ENCODE measurements at places on chromosomes 12 and 14. TPM values are rescaled to one million over a fixed set of nuclear protein-coding genes. Genes with fewer than 3 reads are reported as not detected.

The KRT5 gene
- total RNA-seq, result not detected

The INSM2 gene
- not detected for total RNA-seq

The TOMM20L gene
- total RNA-seq, result not detected

The AMDHD1 gene
- 0.21 TPM for total RNA-seq

The PLA2G1B gene
- not detected for total RNA-seq

The KCNA1 gene
- total RNA-seq, result 1.2 TPM

The TMPRSS12 gene
- total RNA-seq, result not detected

The HOTAIR gene
- total RNA-seq, result not detected

The KRT75 gene
- total RNA-seq, result not detected

The SIX1 gene
- total RNA-seq, result 0.78 TPM

The KRT6C gene
- not detected for total RNA-seq

The GRIN2B gene
- total RNA-seq, result 5.9 TPM

The HCAR2 gene
- total RNA-seq, result not detected

DNA sequence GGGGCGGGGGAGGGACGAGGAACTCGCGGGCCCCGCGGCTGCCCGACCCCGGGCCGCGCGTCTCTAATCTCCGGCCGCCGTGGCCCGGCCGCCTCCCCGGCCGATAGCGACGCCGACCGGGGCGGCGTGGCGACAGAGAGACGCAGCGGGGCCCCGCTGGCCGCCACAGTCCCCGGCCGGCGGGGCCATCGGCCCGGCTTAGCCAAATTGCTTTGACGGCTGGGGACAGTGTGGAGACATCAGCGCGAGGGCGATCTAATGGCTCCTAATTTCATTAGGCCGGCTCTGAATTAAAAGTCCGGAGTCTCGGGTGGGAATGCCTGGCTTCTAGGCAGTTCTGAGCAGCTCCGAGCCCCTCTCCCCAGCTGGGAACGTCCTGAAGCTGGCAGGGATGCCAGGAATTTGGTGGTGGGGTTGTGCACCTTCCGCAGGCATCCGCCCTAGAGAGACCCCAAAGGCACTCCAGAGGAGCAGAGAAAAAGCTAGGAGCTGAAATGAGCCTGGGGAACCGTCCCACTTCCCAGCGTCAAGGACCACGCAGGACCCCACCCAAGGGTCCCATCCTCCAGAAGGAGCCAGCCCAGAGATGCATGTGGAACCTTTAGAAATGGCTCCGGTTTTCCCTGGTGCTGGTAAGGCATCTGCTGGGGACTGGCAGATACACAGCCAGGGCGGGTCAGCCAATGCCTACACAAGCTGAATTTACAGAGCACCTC lies 9.6 kb downstream of the TBX5 start:
- DNase-seq, result peak; percentile 39

- peak; percentile 80 for DNase-seq
These were observed 124.8 kb upstream of the MAP1LC3B2 start for GRCh38 chr12:116434155-116435011.

GRCh38 chr14:67483579-67484285 lies 4.8 kb downstream of the TMEM229B start:
- no peak for DNase-seq

DNA sequence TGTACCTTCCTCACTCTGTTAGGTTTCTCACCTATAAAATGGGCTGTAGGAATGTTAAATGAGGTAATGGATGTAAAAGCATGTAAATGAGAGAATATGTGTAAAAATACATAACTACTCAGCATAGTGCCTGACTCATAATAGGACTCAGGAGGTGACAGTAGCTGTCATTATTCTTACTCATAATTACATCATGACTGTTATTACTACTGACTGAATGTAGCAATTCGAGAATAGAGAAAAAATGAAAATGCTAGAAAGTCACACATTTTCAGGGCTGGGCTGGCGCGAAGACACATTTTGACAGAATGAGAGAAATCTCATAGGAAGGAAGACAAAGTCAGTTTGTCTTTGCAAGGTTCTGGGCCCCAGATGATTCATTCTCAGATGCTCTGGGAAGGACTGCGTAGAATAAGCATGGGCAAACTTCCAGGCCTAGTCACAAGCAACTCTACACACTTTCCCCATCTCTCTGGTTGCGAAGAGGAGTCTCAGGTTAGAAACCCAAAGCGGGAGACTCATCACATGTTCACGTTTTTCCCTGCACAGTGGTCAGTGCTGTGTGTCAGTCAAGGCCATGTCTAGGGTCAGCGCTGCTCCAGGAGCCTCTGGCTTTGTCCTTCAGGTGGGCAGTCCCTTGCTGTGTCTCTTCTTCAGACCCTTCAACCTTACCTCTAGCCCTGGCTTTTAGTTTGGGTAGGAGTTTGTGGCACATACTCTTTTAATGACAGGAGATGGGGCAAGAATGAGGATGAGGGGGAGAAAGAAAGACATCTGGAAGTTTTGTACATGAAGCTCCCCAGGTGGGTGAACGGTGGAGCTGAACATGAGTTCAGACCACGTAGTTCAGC lies 8.4 kb downstream of the GPRC5A start:
- DNase-seq, result no peak

DNA sequence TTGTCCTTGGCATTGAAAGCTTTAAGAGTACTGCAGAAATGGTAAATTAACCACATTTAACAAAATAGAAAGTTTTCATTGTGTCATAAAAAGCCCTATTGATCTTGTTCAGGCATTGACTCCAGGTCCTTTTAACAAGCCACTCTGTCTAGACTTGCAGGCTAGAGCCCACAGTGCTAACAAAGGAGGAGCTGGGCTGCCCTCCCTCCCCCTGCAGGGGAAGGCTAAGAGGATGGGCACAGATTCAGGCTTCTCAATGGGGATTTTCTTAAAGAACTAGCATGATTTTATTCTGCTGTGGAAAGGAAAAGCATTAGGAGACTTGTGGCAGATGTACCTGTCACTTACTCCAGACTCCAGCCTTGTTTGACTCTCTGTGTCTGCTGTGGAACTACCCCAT lies 463.6 kb downstream of the NRXN3 start:
- DNase-seq, result no peak

GRCh38 chr14:48973151-48973550 lies 613.0 kb downstream of the RPS29 start:
- no peak for DNase-seq

GRCh38 chr14:65703521-65703920 lies 291.0 kb downstream of the FUT8 start:
- DNase-seq, result no peak

DNA sequence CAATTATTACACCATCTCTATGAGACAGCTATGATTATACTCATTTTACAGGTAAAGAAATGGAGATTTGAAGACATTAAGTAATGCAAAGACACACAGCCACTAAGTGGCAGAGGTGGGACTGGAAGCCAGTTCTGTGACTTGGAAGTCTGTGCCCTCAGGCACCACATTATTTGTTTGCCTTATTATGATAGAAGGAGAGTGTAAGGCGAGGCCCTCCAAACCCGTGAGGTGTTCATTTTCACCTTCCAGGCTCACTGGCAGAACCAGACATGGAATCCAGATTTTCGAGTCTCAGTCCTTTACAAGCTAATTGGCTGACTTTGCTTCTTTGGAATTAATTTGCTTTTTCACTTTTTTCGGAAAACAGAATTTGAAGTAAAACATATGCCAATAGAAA lies 107.9 kb downstream of the CAND1 start:
- DNase-seq, result no peak

DNA sequence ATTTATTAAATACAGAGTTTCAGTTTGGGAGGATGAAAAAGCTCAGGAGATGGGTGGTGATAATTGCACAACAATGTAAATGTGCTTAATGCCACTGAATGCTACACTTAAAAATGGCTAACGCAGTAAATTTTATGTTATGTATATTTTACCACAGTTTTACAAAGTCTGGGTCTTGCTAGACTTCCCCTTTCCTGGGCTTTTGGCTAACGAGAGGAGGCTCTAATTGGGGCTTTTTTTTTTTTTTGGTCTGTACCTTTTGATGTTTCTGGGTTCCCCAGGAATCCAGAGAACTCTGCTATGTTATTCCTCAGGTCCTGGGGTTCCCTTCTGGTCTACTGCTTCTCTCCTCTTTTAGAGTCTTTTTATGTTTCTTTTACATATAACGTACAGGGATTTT lies 355.5 kb downstream of the CACNA1C start:
- no peak for DNase-seq

DNA sequence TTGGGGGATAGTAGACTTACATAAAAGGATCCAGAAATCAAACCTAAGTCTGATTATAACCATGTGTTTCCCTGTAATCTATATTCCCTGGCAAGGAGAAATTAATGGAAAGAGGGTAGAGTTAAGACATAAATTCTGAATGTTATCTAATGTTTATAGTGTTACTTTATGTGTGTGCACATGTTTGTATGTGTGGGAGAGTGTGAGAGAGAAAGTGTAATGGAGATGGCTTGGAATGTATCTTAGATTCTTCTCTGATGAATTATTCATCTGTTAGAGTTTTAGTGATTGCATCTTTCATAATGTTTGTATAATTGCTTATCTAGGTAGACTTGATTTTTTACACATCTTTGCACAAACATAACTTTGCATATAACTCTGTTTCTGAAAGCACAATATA lies 490.9 kb downstream of the FLRT2 start:
- no peak for DNase-seq

DNA sequence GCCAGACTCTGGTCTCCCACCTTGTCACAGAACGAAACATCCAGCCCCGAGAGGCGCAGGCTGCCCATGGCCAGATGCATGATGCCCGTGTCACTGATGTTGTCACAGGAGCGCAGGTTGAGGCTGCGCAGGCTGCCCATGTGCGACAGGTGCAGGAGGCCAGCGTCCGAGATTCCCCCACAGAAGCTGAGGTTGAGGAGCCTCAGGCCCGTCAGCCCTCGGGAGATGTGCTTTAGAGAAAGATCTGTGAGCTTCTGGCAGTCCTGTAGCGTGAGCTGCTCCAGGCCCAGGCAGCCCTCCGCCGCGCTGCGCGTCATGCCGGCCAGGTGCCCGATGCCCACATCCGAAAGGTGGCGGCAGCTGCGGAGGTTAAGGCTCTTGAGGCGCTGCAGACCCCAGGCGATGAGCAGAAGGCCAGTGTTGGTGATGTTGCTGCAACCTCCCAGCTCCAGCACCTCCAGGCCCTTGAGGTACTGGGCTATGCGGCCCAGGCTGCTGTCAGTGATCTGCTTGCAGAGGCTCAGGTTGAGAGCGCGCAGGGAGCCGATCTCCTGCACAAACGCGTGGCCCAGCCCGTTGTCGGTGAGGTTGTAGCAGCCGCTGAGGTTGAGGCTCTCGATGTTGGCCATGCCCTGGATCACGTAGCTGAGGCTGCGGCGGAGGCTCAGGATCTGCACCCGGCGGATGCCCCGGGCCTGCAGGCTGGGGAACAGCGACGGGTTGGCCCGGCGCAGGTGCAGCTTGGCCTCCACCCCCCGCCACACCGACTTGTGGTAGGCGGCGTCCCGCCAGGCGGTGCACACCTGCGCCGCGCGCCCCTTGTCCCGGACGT lies 991 bp downstream of the FBXL14 start:
- peak; percentile 53 for DNase-seq

- no peak for DNase-seq
These were observed 11.4 kb downstream of the CLECL1 start for GRCh38 chr12:9721394-9722092.

GRCh38 chr12:96906498-96906848 lies 584 bp upstream of the NEDD1 start:
- peak; percentile 14 for DNase-seq

DNA sequence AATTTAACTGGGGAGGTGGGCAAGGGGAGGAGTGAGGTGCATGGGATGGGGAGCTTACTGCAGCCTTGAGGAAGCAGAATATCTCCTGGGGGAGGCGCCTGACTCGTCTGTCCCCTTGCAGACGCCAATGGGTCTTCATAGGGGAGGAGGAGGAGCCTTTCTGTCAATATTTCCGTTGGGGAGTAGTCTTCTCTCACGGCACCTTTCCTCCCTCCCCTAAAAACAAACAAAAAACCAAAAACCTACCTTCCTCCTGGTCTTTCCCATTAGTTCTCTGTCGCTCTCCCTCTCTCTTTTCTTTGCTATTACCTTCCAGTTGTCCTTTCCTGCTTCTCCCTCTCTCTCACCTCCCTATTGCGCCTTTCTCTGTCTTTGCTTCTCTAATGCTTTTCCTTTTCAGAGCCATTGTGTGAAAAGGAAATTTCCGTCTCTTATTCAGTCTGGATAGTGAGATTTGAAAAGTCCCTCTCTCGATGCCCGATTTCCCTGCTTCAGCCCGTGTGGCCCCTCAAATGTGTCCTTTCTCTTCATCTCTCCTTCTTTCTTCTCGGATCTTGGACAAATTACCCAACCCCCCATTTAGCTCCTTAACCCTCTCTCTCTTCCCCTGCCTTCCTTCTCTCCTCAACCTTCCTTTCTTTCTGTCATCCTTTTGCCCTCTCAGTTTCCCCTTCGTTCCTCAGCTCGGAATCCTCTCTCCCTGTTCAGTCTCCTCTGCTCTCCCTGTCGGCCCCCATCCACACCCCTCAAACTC lies 5.9 kb downstream of the GPR84 start:
- no peak for DNase-seq

GRCh38 chr12:47900131-47901062 lies 4.4 kb downstream of the VDR start:
- peak; percentile 49 for DNase-seq

DNA sequence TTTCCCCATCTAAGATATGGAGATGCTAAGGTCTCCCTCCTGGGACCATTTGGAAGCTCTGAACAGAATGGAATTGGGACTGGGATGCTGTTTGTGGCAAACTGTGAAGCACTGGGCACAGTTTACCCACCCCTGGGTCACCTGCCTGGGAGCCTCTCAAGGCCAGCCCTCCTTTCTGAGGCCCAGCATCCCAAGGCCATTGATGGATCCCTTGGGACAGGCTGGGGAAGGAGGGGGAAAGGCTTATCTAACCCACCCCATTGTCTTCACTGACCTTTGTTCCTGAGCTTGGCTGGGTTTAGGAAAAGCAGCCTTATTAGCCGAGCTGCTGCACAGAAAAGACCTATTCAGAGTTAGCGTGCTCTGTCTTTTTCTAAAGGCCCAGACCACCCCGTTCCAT lies 5.2 kb downstream of the CCDC85C start:
- DNase-seq, result no peak

DNA sequence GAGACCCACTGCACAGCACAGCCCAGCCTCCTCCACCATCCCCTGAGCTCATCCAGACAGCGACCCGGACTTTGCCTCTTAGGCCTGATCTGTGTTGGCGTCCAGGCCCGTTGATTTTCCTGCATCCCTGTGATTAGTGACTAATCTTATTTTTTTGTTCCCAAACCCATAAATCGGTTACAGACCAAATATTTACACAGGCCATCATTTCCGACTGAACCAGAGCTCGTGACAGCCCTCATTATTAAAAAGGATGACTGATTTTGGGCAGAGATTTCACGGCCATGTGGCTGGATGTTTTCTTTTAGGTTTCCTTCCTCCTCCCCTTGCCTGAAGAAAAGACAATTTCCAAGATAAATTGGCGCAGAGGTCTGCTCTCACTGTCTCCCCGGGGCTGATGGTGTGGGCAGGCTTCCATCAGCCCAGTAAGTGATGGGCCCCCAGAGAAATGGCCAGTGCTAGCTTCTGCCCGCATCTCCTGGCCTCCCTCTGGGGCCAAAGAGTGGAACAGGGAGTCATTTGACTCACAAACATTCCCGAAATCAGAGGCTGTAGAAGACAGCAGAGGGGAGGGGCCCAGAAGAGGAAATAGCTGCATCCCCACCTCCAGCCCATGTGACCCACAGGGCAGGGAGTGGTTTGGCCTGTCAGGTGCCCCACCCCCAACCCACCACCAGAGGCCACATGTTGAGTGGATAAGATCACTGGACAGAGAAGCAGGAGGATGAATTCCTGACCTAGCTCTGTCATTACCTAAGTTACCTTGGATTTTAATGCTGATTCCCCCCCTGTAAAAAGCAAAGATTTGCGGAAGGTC lies 283.5 kb downstream of the KSR2 start:
- DNase-seq, result peak; percentile 94

GRCh38 chr12:113002676-113003075 lies 24.4 kb downstream of the OAS2 start:
- DNase-seq, result no peak

- DNase-seq, result no peak
These were observed 148.6 kb downstream of the BMP4 start for GRCh38 chr14:53808042-53808441.

Data from GM23338 (cell line).